ENCODE measurements at places on chromosomes 2 and 18. TPM values are rescaled to one million over a fixed set of nuclear protein-coding genes. Genes with fewer than 3 reads are reported as not detected.

- no peaks in the 10 kb centered on the region for H3K4me1 ChIP-seq
- H3K27me3 ChIP-seq: no peaks in the 10 kb centered on the region
- no peak overlapping the region for H3K4me3 ChIP-seq
- DNase-seq: no peak
- no peaks in the 10 kb centered on the region for H3K36me3 ChIP-seq
- no peak overlapping the region for H3K27ac ChIP-seq
Observed at GRCh38 chr2:66696374-66696773, 261.4 kb downstream of the MEIS1 start.

- no peak overlapping the region for H3K4me3 ChIP-seq
- no peaks in the 10 kb centered on the region for H3K4me1 ChIP-seq
- no peak overlapping the region for H3K27ac ChIP-seq
- no peaks in the 10 kb centered on the region for H3K36me3 ChIP-seq
Observed at GRCh38 chr2:59713577-59713976, 839.9 kb downstream of the BCL11A start.

- H3K27ac ChIP-seq: no peak overlapping the region
- H3K27me3 ChIP-seq: no peaks in the 10 kb centered on the region
- peaks cover 22% of the 10 kb centered on the region for H3K36me3 ChIP-seq
Observed at GRCh38 chr18:36160959-36161371, 26.3 kb upstream of the MOCOS start.

Gene GATA6
- 0.51 TPM for total RNA-seq

DNA sequence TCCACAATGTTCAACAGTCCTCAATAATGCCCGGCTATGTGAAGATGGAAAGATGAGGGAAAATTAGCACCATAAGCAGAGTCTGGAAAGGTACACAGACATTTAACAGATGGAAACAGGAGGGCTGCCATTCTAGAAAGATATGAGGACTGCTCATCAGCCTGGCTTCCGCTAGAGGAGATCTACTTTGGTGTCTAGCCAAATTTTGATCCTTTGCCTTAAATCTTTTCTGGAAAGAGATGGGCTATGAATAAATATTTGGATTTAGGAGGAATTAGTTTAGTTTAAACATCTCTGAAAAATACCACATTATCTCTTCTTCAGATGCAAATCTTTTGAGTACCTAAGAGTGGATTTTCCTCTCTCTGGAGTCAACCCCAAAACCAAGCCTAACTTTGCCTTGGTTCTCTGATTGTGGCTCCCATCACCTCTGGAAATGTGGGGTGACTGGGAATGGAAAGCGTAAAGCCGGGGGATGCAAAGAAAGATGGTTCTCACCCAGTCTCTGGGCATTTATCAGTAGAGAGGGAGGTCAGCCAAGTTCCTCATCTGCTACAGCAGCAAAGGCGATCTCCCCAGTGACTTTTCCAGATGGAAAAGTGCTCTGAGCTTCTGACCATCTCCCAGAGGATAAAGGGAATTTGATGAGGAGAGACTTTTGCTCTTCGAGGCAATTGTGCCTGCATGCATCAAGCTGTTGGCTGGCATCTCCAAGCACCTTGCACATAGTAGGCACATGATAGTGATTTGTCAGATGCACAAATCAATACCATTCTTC, 410.6 kb downstream of the ZNF521 start:
- DNase-seq: no peak
- H3K4me3 ChIP-seq: no peak overlapping the region
- H3K27me3 ChIP-seq: no peaks in the 10 kb centered on the region

GRCh38 chr2:85468704-85469349, 50.3 kb downstream of the SH2D6 start:
- no peak overlapping the region for H3K4me3 ChIP-seq
- no peak for DNase-seq
- H3K4me1 ChIP-seq: peaks cover 30% of the 10 kb centered on the region
- no peaks in the 10 kb centered on the region for H3K27me3 ChIP-seq
- peak overlapping the region; percentile 82 for H3K27ac ChIP-seq

- no peak overlapping the region for H3K27ac ChIP-seq
- DNase-seq: no peak
- no peaks in the 10 kb centered on the region for H3K4me1 ChIP-seq
- no peaks in the 10 kb centered on the region for H3K36me3 ChIP-seq
Observed at GRCh38 chr18:6174983-6175745, 239.5 kb downstream of the L3MBTL4 start.

Gene EFEMP1
- total RNA-seq: 15.5 TPM

- H3K4me1 ChIP-seq: no peaks in the 10 kb centered on the region
- no peaks in the 10 kb centered on the region for H3K36me3 ChIP-seq
- H3K27me3 ChIP-seq: no peaks in the 10 kb centered on the region
- H3K27ac ChIP-seq: no peak overlapping the region
Observed at GRCh38 chr2:203806761-203807160, 60.8 kb upstream of the CTLA4 start.

DNA sequence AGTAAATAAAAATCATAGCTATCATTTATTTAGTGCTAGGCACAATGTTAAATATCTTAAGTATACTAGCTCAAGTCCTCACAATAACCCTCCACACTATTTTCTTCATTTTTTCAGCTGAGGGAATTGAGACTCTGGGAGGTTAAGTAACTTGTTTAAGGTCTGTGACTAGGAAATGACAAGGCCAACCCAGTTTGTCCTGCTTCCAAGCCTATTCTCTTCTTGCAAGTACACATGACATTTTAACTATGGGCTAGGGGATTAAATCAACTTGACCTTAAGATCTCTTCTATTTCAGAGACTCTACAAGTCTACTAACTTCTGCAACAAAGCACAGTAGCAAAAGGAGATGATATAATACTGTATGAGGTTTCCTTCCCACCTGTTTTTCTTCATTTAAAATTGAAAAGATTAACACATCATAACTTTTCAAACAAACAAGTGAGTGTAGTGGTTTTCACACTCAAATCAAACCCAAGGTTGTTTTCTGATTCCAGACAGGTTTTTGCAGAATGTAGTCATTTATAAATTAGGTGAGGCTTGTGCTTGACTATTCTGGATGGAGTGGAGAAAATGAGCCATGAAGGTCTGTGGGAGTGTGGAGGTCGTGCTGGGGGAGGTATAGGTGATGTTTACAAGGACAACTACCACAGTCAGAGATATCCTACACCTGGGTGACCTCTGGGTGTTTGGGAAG, 57.0 kb downstream of the CD28 start:
- H3K27me3 ChIP-seq: no peaks in the 10 kb centered on the region
- H3K27ac ChIP-seq: no peak overlapping the region
- H3K4me3 ChIP-seq: no peak overlapping the region
- H3K4me1 ChIP-seq: no peaks in the 10 kb centered on the region

- no peaks in the 10 kb centered on the region for H3K36me3 ChIP-seq
- no peaks in the 10 kb centered on the region for H3K27me3 ChIP-seq
- no peak for DNase-seq
- no peak overlapping the region for H3K4me3 ChIP-seq
- no peak overlapping the region for H3K27ac ChIP-seq
Observed at GRCh38 chr2:105834931-105835330, 90.2 kb downstream of the NCK2 start.

DNA sequence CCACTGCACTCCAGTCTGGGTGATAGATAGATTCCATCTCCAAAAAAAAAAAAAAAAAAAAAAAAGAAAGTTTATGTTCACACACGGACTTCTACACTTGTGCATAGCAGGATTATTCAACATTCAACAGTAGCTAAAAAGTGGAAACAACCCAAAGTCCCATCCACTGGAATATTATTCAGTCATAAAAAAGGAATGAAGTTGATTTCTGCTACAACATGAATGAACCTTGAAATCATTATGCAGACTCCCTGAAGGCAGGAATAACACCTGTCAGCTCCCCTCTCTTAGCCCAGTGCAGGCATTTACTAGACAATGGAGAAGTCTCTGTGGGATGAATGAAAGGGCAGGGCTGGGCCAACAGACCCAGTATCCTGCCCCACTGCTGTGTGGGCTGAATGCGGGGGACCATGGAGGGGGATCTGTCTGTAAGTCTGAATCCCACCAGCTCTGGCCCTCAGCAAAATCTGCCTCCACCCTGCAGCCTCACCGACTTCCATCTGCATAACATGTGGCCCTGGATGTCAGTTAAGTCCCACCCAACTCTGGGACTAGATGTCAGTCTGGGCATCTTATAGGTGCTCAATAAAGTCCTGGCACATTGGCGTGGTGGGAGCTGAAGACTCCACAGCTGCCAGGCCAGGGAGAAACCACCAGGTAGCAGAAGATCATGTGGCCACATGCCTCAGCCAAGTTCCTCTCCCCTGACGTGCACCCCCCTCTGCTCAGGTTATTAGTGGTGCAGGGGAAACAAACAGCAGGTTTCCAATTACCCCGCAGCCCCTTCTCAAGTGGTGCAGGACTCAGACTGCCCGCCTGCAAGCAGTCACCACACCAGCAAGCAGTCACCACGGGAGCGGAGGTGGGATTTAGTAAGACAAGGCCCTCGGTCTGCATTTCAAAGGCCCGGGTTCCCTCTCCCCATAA, 8.9 kb downstream of the ZFP36L2 start:
- H3K4me3 ChIP-seq: no peak overlapping the region
- peak overlapping the region; percentile 91 for H3K27ac ChIP-seq
- no peak for DNase-seq
- no peaks in the 10 kb centered on the region for H3K27me3 ChIP-seq
- peaks cover 41% of the 10 kb centered on the region for H3K4me1 ChIP-seq
- H3K36me3 ChIP-seq: 0 out of 2 replicates have a peak, but pooled peaks cover 2% of the 10 kb centered on the region

GRCh38 chr2:27838502-27838901, 51.7 kb downstream of the RBKS start:
- no peak overlapping the region for H3K27ac ChIP-seq
- H3K36me3 ChIP-seq: no peaks in the 10 kb centered on the region
- no peak for DNase-seq
- no peaks in the 10 kb centered on the region for H3K4me1 ChIP-seq
- H3K27me3 ChIP-seq: no peaks in the 10 kb centered on the region

- H3K27me3 ChIP-seq: no peaks in the 10 kb centered on the region
- H3K4me3 ChIP-seq: peak within 1 kb of the TSS; percentile 63
- no peaks in the 10 kb centered on the region for H3K36me3 ChIP-seq
- peaks cover 14% of the 10 kb centered on the region for H3K4me1 ChIP-seq
- DNase-seq: no peak
Observed at GRCh38 chr18:36297417-36298125, at the start of gene FHOD3. Gene FHOD3, plus strand, starts transcription at chr18:36297713. Its CDS starts 123 bp downstream, at chr18:36297836.

Gene ANKRD36B
- 14.7 TPM for total RNA-seq

GRCh38 chr2:131032393-131032836, 60.8 kb downstream of the FAM168B start:
- no peak overlapping the region for H3K27ac ChIP-seq
- H3K27me3 ChIP-seq: no peaks in the 10 kb centered on the region
- H3K36me3 ChIP-seq: no peaks in the 10 kb centered on the region

GRCh38 chr2:231392431-231393148, 2.9 kb upstream of the B3GNT7 start:
- no peaks in the 10 kb centered on the region for H3K36me3 ChIP-seq
- no peak overlapping the region for H3K4me3 ChIP-seq
- no peaks in the 10 kb centered on the region for H3K27me3 ChIP-seq
- DNase-seq: no peak
- H3K27ac ChIP-seq: peak overlapping the region; percentile 88
- peaks cover 68% of the 10 kb centered on the region for H3K4me1 ChIP-seq

GRCh38 chr2:177332026-177332991, 60.3 kb upstream of the AGPS start:
- H3K27ac ChIP-seq: peak overlapping the region; percentile 69
- H3K27me3 ChIP-seq: no peaks in the 10 kb centered on the region
- peak; percentile 46 for DNase-seq
- no peaks in the 10 kb centered on the region for H3K36me3 ChIP-seq

DNA sequence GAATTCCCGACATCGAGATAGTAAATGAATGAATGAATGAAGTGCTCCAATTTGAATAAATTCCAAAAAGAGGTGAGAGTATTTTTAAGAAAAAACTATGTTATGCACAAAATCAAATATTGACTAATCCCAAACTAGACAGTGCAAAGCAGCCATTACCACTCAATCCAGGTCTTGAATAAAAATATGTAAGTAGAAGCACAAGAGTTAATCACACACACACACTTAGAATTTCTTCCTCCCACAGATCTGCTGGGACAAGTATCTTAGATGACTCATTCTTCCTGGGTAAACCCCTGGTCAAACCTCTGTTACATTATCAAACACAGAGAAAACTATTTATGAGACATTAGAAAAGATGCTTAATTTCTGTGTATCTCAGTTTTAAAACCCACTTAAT, 102.0 kb downstream of the PLA2R1 start:
- no peak for DNase-seq
- H3K27ac ChIP-seq: peak overlapping the region; percentile 72
- no peaks in the 10 kb centered on the region for H3K36me3 ChIP-seq
